AG10803 (cell line): ENCODE measurements at places on chromosomes 2 and 18.

- DNase-seq = no peak
These were observed 53.7 kb downstream of the RIT2 start for GRCh38 chr18:43061816-43062215.

GRCh38 chr2:153499439-153499838, 20.9 kb upstream of the RPRM start:
- no peak for DNase-seq

DNA sequence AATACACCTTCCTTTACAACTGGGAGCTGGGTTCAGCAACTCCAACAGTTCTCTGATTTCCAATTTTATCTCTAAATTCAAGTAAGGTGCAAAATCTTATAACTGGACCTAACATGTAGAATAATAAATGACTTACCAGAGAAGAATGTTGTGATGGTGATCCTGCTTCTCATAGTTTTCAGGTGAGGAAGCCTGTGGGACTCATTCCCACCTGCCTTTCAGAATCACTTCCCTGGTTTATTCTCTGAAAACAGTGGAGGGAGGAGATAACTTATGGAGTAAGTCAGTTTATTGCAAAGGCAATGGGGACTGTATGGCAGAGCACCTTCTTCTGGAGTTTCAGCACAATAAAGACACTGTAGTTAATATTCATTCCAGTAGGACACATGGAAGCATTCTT, 1188.2 kb upstream of the FAM98A start:
- DNase-seq = no peak

GRCh38 chr2:164080486-164080885, 344.7 kb upstream of the FIGN start:
- DNase-seq = no peak

- DNase-seq = no peak
These were observed 5.5 kb upstream of the OSBPL1A start for GRCh38 chr18:24403076-24403475.

DNA sequence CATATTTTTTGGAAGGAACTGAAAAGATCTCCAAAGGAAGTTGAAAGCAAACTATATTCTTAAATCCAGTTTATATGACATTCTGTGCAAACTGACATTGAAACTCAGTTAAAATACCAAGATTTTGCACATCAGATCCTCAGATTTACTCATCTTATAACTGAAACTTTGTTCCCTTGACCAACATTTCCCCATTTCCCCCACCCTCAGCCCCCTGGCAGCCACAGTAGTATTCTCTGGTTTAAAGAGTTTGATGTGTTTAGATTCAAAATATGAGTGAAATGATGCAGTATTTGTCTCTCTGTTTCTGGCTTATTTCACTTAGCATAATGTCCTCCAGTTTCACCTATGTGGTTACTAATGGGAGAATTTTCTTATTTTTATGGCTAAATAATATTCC, 99.2 kb upstream of the ITGA4 start:
- DNase-seq = no peak

DNA sequence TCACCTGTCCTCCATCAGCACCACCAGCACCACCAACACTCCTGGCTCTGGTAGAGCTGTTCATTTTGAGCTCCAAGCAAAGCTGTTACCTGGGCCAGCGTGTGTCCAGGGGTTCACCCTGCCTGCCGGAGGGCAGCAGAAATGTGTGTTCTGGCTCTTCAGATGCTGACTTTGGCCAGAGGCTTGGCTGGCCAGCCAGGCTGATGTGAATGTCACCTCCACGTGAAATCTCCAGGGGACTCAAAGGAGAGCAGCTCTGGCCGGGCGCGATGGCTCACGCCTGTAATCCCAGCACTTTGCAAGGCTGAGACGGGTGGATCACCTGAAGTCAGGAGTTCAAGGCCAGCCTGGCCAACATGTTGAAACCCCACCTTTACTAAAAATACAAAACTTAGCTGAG, 33.5 kb downstream of the CIB4 start:
- DNase-seq = no peak

- no peak for DNase-seq
These were observed 77.1 kb upstream of the EPHA4 start for GRCh38 chr2:221649051-221649775.

DNA sequence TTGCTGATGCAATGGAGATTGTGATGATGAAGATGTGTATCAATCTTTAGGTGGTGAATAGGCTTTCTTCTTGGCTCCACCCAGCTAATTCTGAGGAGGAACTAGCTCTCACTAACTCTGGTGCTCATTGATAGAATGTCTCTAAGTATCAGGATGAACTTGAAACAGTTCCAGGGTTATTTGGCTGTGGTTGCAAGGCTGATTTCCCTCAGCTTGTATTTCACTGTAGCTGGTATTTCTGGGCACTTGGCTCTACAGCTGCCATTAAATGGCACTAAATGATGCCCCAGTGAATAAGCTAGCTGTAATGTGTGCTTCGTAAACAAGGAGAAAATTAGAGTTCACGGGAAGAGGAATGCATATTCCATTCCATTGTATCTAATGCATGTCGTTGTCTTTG, 241.2 kb downstream of the RPIA start:
- DNase-seq = no peak

DNA sequence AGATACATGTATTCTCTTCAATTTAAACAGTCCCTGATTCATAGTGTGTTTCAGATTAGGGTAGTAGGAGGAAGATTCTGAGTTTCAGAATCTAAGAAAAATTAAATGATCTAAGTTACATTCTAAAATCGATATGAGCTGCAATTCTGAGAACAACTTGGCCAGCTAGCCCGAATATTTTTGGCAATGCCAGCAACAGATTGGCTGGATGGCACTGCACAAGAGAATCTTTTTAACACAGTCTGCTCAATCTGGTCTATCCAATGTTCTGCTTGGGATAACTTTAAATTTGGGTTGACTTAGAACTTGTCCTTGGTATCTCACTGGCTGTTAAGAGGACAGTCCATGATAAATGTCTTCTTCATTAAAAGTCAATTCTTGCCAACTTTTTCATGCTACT, 853.9 kb downstream of the NRXN1 start:
- DNase-seq = no peak

DNA sequence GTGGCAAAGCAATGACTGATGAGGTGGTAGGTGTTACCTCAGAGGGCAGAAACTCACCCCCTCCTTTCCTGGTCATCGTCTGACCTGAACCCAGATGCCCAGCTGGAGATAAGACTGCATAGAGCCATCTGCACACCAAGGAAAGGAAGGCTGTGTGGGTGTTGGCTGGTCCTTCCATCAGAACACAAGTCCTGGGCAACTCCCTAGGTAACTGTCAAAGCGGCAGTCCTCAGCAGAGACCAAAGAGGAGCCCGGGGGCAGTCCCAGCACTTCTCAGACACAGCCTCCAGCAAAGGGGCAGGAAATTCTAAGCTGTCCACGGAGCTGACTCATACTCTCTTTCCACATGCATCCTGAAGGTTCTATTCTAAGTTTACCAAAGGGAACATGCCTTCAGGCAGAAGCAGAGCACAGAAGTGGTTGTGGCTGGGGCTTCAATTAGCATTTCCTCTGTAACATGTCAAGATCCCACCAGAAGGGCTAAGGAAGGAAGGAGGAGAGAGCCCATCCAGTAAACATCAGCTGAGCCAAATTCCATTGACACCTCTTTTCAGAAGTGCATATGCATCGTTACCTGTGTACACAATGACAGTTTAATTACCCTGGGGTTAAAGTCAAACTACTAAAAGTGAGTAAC, 54.7 kb downstream of the SPRED2 start:
- DNase-seq = peak; percentile 77

DNA sequence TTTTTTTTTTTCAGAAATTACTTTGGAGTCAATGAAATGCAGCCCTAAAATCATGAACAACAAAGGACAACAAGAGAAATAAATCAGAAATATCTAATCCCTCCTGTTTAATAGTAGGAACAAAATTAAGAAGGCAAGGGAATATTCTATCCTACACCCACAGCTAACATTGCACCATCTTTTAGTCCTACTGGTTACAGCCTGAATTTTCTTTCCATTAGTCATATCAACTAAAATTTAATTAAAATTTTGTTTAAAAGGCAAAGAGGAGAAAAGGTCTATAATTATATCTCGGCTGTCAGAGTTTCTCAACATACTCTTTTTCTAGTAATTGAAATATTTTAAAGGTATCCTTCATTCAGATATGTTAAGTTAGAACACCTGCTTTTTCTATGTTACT, 61.9 kb downstream of the DTNA start:
- DNase-seq = peak; percentile 30

DNA sequence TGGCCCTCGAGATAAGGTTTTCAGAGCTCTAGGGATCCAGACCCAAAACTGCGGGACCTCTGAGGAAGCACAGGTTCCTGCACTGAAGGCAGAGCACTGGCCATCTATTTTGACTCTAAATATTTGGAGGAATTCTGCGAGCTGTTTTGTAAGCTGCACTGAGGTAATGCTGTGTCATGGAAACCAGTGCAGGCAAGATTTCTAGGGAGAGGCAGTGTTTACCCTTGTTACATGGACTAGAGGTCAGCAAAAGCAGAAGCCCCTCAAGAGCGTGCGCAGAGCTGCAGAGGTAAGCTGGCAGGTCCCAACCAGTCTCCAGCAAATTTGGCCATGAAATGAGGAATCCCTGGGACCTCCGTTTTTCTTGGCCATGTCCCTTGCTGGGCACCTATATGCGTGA, 137.3 kb downstream of the RNF152 start:
- no peak for DNase-seq

- peak; percentile 28 for DNase-seq
These were observed 1.3 kb upstream of the CYP26B1 start for GRCh38 chr2:72148837-72149555.

- no peak for DNase-seq
These were observed 51.0 kb downstream of the NBAS start for GRCh38 chr2:15510131-15510530.

DNA sequence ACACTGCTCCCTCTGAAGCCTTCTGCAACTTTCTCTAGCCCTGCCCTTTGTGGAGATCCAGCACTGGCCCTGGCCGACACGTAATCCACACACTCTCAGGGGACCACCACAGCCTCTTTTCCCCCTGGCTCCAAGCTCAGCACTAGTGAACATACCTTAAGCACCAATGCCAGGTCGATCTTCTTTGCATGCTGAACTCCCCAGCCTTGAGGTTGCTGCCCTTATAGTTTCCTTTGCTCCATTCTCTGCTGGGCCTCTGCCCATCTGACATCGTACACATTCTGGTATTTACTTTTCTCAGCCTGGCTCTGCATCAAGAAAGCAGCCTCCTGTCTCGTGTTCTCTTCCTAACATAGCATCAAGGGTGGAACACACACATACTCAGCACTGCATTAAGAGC, 361.5 kb downstream of the LPIN1 start:
- DNase-seq = no peak

DNA sequence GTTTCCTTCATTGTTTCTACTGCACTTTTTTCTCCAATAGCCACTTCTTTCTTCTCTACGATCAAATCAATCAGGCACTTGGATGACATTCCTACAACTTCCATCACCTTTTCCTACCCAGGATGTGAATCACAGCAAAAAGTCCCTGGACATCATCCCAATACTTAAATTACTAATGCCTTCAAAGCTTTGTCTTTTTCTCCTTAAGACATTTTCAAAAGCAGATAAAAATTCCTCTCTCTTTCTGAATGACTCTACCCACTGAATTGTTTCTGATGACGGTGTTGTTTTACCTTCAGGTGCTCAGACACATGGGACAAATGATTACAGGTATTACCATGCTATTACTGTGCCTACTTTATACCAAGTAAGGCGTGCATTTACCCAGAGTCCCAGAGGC, 500.9 kb downstream of the FBXO15 start:
- peak; percentile 31 for DNase-seq

GRCh38 chr2:217953531-217953932, 49.3 kb downstream of the TNS1 start:
- DNase-seq = no peak

DNA sequence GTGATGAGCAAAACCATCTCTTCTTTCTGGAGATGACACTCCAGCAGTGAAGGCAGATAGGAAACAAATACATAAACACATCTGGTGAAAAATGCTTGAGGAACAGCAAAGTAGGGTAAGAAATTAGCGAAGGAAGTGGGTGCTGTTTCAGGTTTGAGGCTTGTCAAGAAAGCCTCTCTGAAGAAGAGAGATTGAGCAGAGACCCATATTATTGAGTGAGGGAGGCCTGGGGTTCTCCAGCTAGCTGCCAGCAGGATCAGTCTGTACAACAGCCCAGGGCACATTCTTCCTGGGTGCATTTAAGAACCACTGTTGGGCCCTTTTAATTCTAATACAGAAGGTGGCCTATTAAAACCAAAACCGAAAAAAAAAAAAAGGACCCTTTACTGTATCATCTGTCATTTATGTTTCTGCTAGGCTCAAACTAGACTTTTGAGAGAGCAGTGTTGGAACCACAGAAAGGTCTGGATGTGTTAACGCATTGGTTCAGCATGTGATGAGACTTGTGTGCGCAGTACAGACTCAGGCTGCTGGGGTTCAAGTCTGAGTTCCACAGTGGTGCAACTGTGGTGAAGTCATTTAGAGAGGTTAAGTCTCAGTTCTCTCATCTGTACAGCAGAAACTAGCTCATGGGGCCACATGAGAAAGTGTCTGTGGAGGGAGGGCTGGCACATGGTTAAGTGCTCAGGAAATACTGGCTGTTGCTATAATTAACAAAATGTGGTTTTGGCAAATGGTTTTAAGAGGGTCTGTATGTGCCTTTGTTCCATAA, 28.9 kb downstream of the MGAT5 start:
- no peak for DNase-seq

- DNase-seq = no peak
These were observed 17.2 kb downstream of the TEX51 start for GRCh38 chr2:126915903-126916302.

- DNase-seq = peak; percentile 20
These were observed 81.6 kb downstream of the CDK15 start for GRCh38 chr2:201887773-201888425.

DNA sequence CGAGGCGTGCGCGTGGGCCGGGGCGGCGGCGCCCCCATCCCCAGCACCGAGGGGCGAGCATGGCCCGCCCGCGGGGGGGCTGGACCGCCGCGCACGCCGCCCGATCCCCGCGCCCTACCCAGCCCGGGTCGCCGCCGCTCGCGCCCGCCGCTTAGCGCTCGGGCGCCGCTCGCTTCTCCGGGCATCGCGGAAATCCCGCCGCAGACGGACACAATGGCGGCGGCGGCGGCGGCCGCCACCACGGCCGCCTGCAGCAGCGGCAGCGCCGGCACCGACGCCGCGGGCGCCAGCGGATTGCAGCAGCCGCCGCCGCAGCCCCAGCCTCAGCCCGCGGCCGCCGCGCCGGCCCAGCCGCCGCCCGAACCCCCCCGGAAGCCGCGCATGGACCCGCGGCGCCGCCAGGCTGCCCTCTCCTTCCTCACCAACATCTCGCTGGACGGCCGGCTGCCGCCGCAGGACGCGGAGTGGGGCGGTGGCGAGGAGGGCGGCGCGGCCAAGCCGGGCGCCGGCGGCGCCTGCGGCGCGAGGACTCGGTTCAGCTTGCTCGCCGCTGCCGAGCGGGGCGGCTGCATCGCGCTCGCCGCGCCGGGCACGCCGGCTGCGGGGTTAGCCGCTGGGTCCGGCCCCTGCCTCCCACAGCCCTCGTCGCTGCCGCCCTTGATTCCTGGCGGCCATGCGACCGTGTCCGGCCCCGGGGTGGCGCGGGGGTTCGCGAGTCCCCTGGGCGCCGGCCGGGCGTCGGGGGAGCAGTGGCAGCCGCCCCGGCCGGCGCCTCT, 453 bp downstream of the CABLES1 start:
- DNase-seq = no peak

- no peak for DNase-seq
These were observed 25.4 kb downstream of the PTGR3 start for GRCh38 chr18:75183524-75183923.

GRCh38 chr18:38087538-38087937, 521.9 kb upstream of the CELF4 start:
- no peak for DNase-seq
